NCI-H2081 treated with DMSO at 0.1 percent for 48 hours (cell line): ENCODE measurements at places on chromosomes 3 and 15.

DNA sequence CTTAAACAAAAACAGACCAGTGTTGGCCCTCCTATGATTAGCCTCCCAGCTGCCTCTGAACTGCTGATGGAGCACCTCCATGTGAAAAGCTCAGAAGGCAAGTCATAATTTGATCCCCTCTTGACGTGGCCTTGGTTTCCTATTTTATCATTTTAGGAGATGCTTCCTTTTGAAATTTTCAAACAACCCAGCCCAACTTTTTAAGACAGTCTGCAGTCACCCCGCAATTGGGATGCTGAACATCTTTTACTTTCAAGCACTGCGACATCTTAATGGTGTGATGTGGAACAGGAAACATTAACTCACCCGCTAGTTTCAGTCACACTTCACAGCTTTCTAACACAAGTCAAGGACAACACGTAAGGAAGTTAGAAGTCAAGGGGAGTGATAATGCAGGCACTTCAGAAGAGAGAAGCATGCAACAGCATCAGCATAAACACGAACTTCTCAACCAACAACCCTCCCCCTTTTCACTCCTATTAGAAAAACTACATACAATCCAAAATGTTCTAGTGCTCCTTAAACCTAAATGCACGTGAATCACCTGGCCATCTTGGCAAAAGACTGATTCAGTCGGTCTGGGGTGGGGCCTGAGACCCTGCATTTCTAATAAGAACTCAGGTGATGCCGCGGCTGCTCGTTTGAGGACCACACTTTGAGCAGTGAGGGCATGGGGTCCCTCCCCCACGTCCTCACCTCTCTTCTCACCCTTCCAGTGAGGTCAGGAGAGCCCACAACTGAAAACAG lies 161.5 kb downstream of the FOXP1 start:
- DNase-seq, result no peak

DNA sequence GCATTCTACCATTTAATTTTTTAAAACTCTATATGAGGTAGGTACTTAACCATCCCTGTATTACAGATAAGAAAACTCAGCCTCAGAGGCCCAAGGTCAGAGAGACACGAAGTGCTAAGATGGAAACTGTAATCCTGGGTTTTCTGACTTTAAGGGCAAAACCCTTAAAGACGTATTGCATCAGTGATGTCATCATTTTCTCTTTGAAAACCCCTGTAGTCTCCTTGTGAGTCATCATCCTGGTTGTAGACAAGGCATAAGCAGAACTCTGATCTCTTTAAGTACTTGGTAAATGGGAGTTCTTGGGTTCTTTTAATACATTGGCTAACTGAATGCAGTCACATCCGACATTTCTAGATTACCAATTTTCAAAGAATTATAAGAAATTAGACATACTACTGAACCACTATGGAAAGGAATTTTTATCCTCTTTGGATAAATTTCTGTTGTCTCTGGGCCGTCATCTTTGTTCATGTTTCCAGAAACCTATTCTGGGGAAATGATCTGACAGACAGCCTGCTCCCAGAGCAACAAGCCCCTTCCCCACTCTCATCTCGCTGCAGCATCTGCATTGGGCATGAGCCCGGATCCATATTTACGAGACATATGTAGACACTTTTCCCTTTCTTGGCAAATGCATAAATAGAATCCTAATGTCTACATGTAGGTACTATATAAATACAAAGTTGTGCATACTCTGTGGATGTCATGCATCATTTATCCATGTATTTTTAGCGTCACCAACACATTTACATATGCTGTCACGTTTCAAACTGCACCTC lies 48.7 kb upstream of the MDFIC2 start:
- DNase-seq, result no peak

- no peak for DNase-seq
These were observed 25.4 kb upstream of the AVEN start for GRCh38 chr15:34064438-34064837.

GRCh38 chr3:12994357-12994606 lies 78.9 kb downstream of the IQSEC1 start:
- DNase-seq, result no peak

DNA sequence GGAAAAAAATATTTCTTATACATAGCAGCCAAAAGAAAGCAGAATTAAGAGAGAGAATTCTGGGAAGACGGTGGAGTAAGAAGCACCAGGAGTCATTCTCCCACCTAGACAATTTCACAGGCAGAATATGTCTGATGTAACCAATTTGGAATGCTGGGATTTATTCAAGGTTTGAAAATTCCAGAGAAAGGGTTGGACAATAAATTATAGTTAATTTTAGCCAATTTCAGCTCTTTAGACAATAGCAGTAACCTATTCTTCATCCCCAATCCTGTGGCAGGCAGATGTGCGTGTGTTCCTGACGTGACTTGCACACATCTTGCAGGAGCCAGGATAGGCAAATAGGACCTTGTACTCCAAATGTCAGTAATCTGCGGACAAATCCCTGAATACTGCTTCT lies 541.0 kb upstream of the NAALADL2 start:
- no peak for DNase-seq

DNA sequence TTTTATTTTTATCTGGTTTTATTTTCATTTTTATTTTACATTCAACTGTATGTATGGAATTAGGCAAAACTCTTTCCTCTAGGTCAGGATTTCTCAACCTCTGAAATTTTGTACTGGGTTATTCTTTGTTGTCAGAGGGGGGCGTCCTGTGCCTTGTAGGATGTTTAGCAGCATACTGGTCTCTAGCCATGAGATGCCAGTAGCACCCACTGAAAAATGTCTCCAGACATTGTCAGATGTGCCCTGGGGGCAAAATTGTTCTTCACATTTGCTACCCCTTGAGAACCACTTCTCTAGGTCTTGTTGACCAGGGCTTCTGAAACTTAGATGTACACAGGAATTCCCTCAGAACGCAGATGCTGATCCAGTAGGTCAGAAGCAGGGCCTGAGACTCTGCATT lies 5.4 kb downstream of the CHRNA5 start:
- DNase-seq, result no peak

GRCh38 chr3:27633224-27633545 lies 88.9 kb downstream of the EOMES start:
- no peak for DNase-seq

DNA sequence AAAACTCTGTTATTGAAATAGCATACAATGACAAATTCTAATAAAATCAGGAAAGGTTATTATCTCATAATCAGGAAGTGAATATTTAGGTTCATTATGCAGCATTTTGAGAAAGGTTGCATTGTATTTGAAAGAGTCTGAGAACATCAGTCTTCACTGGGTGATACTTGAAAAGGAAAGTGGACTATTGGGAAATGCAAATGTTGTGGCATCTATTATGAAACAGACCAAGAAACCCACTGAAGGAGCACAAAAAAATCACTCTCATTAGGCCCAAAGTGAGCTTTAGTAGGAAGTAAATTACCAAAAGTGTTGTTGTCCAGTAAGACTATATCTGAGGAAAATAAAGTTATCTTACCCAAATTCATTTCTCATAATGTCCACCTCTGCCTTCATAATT lies 90.8 kb downstream of the ZPLD1 start:
- no peak for DNase-seq

GRCh38 chr3:50122661-50123391 lies 32.3 kb upstream of the SEMA3F start:
- DNase-seq, result no peak

DNA sequence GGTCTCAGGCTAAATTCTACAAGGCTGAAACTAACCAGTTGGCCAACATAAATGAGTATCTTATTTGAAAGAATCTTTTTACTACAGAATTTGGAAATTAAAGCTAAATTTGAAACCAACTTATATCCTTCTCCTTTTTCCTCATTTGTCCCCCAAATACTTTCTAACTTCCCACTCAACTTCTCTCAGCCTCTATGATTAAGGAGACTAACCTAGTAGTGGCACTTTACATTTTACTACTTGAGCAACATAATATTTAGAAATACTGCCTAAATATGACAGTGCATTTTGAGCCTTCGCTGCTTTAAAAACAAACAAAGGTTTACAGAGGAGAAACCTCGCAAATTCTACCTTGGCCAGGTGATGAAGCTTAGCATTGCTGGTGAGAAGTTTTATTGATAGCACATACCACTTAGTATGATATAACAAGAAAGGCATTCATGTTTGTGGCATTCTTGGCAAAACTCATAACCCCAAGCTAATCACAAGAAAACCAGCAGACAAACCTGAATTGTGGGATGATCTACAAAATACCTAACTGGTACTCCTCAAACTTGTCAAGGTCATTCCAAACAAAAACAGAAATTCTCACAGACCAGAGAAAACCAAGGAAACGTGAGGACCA lies 432.1 kb upstream of the CFAP20DC start:
- DNase-seq, result no peak

DNA sequence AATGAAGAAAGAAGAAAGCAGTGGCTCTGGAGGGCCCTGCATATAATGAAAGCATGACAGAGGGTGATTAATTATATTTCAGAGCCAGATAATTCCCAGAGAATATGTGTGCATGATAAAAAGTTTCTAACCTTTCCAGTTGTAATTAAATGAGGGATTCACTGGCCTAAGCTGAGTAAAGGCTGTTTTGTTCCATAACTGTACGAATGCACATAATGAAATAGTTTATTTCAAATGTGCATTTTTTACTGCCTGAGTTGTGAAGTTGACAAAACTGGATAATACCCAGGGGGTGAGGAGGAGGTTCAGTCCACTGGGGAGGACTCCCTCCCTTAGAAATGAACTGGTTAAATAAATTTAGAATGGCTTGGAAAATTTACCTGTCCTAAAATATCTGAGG lies 616.4 kb downstream of the TAFA4 start:
- no peak for DNase-seq

DNA sequence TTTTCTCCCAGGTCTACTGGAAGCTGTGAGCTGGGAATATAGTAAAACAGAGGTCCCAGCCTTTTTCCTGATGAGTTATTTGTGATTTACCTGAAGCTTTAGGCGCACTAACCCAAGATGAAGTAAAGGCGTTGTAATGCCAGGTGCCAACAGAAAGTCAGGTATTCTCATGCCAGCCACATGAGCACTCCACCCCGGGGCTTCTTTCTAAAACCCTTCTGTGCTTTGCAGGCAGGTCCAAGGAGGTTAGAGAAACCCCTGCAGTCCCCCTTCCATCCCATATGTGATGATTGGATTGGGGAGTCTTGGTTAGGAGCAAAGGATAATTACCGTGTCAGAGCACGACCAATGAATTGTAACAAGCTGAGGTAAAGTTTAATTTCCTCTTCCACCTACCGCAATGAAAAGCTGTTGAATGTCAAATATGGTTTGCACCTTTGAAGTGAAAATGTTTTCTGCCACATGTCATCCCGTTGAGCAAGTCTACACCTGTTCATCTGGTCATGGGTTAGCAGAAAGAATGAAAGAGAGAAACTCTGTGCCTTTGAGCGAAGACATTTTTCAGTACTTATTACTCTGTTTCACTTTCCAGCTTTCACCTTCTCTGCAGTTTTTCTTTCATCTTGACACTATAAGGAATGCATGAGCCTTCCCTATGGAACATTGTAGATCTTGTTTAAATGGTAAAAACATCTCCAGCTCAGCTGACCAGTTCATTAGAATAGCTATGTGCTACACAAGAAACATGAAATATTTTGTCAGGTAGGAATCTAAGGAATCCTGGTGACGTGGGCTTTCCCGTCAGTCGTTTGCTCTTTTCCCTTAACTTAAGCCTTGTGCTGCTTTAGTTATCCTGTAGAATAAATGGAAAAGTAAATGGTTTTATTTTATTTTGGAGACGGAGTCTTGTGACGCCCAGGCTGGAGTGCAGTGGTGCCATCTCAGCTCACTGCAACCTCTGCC lies 204.6 kb upstream of the IL12A start:
- DNase-seq, result no peak

DNA sequence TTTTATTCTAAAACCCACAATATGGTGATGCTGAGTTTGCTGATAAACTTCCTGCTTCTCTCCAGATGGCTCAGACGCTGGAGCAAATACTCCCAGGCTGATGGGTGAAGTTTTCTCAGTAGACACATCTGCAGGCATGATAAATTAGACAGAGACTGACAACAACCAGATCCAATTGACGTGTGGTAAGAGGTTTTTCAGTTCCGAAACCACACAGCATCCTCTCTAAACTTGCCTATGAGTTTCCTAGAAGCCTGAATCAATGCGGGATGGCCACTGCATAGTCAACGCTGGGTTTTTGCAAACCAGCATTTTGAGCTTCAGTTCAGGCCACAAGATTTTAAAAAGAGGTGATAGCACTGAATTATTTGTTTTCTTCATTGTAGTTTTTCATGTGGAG lies 360.3 kb upstream of the ARRDC4 start:
- no peak for DNase-seq

GRCh38 chr3:81245043-81245442 lies 516.4 kb downstream of the GBE1 start:
- no peak for DNase-seq

DNA sequence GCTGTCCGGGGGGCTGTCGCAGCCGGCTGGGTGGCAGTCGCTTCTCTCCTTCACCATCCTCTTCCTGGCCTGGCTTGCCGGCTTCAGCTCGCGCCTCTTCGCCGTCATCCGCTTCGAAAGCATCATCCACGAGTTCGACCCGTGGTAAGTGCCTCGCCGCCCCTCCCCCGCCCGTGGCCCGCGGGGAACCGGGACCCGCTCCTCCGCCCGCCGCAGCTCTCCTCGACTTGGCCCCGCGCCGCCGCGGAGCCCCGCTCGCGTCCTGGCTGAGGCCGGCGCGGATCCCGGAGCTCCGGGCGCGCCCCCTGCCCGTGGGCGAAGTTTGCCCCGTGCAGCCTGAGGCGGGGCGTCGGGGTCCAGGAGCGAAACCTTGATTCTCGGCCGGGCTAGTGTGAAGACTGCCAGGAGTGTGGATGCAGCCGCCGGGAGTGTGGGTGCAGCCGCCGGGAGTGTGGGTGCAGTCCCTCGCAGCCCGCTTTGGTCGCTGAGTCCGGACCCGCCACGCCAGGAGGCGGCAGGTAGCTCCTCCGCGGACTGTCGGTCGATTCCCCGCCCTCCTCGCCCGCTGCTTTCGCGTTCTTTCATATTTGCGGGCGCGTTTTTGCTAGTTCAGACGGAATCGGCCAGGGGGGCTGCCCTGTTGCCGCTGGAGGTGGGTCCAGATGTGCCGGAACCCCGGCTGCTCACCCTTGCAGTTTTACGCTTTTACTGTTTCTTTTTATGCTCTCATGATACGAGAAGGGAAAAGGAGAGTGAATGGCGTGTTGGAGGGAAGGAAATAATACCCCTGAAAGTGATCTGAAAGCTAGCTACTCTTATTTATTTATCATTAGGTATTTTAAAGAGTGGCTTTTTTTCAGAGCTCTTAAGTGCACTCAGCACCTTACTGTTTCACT lies 692 bp downstream of the STT3B start:
- no peak for DNase-seq

- no peak for DNase-seq
These were observed 306.5 kb downstream of the SQOR start for GRCh38 chr15:45941367-45941766.

GRCh38 chr3:45092132-45093031 lies 53.8 kb downstream of the CDCP1 start:
- DNase-seq, result no peak

- DNase-seq, result no peak
These were observed 269.4 kb upstream of the ROPN1 start for GRCh38 chr3:124261306-124261705.
